ENCODE measurements at places on chromosomes 4 and X.

- no peak for DNase-seq
These were observed 951 bp downstream of the SH3BP2 start for GRCh38 chr4:2793586-2794485.

GRCh38 chrX:102672856-102673255 lies 21.6 kb downstream of the GPRASP1 start:
- DNase-seq: no peak

GRCh38 chr4:110963662-110964280 lies 340.9 kb upstream of the PITX2 start:
- DNase-seq: no peak

- no peak for DNase-seq
These were observed 2.9 kb upstream of the GUF1 start for GRCh38 chr4:44675366-44675765.

DNA sequence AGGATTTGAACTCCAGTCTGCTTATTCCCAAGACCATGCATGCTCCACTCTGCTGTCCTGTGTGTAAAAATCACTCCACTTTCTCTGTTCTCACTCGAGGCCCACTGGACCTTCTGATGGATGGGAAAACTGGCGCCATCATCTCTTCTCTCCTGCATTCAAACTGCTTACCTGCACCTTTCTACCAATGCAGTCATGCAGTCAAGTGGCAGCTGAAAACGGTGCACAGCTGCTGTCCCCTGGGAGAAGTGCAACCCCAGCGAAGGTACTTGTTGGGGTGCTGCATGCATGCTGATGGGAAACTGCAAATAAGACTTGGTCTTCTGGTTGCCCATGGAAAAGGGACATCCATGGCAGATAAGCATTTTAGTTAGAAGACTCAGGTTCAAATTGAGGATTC lies 147.1 kb downstream of the EVC2 start:
- no peak for DNase-seq

- no peak for DNase-seq
These were observed 21.6 kb downstream of the SYNPO2 start for GRCh38 chr4:118910221-118910620.

DNA sequence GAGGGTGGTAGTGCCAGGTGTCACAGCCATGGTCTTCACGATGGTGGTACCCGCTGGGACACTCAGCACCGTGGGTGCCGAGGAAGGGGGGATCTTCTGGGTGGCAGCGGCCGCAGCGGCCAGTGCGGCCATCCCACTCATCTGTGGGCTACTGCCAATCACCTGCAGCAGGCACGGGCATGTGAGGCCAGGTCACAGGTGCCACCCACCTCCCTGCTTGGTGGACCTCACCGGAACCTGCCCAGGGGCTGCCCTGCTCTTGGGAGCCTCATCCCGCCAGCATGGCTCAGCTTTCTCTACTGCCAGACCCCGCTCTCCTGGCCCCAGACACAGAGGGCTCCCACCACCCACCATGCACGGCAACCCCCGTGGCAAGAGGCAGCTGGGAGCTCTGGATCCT lies 13.0 kb downstream of the HCFC1 start:
- no peak for DNase-seq

- DNase-seq: no peak
These were observed 262.7 kb downstream of the ANKRD50 start for GRCh38 chr4:124449881-124450280.

DNA sequence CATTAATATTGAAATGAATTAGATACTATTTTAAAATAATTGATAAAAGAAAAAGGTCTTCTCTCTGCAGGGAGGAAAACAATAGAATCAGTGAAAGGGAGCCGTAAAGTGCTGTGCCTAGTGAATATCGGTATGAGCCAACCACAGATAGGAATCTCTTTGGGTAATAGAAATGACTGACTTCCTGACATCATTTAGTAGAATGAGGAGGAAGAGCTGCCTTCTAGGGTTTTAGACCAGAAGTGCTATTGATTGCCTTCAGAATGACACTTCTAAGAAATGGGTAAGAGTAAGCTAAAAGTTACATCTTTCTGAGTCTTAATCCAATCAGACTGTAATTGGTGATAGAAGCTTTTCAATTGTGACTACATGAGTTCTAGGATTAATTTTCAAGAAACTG lies 134.0 kb upstream of the MAP9 start:
- no peak for DNase-seq

- no peak for DNase-seq
These were observed 24.6 kb downstream of the VSIG4 start for GRCh38 chrX:66015152-66015831.

DNA sequence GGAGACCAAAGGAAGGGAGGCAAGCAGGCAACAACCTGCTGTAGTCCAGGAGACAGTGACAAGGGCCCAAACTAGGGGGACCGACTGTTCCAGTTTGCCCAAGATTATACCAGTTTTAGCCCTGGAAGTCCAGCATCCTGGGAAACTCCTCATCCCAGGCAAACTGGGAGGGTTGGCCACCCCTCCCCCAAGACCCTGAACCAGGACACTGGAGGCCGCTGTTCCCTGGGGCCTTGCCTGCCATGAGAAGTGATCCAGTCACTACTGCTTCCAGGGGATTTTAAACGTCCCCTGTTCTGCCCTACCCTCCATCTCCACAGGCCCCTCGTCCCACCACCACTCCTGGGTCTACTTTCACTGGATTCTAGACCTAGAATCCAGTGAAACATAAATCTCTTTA lies 4.3 kb upstream of the DGAT2L6 start:
- DNase-seq: no peak
